ENCODE measurements at places on chromosomes 2 and 18.

DNA sequence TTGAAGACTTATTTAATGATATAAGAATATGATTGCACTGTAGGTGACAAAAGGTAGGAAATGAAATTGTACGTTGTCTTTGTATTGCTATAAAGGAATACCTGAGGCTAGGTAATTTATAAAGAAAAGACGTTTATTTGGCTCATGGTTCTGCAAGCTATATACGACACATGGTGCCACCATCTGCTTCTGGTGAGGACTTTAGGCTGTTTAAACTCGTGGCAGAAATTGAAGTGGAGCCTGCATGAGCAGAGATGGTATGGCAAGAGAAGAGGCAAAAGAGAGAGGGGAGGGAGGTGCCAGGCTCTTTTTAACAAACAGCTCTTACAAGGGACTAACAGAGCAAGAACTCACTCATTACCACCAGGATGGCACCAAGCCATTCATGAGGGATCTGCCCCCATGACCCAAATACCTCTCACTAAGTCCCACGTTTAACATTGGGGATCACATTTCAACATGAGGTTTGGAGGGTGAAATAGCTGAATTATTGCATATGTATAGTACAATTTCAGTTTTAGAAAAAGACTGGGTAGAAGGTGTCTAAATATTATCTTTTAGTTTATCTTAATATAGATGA lies 86.8 kb downstream of the GULP1 start:
- DNase-seq, result peak; percentile 66

- DNase-seq, result no peak
These were observed 7.1 kb upstream of the STAMBP start for GRCh38 chr2:73821669-73822068.

DNA sequence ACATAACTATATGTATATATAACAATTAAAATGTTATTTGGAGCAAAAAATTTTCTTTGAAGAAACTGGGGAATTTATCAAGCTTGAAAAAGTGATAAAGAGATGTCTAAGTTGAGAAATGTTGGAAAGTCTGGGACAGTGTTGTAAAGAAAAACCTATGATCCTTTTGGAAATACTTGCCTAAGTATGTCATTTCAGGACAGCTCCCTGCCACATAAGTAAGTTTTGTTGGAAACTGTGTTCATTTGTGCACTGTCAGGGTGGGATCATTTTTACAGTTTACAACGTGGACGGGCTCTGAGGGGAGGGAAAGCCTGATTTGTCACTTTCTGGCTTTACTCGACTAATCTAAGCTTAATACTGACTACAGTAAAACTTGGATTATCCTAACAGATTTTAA lies 10.4 kb upstream of the COL3A1 start:
- no peak for DNase-seq

- no peak for DNase-seq
These were observed 18.4 kb downstream of the NAPG start for GRCh38 chr18:10544093-10544748.

GRCh38 chr2:74149570-74150319 lies 2.0 kb upstream of the BOLA3 start:
- no peak for DNase-seq

DNA sequence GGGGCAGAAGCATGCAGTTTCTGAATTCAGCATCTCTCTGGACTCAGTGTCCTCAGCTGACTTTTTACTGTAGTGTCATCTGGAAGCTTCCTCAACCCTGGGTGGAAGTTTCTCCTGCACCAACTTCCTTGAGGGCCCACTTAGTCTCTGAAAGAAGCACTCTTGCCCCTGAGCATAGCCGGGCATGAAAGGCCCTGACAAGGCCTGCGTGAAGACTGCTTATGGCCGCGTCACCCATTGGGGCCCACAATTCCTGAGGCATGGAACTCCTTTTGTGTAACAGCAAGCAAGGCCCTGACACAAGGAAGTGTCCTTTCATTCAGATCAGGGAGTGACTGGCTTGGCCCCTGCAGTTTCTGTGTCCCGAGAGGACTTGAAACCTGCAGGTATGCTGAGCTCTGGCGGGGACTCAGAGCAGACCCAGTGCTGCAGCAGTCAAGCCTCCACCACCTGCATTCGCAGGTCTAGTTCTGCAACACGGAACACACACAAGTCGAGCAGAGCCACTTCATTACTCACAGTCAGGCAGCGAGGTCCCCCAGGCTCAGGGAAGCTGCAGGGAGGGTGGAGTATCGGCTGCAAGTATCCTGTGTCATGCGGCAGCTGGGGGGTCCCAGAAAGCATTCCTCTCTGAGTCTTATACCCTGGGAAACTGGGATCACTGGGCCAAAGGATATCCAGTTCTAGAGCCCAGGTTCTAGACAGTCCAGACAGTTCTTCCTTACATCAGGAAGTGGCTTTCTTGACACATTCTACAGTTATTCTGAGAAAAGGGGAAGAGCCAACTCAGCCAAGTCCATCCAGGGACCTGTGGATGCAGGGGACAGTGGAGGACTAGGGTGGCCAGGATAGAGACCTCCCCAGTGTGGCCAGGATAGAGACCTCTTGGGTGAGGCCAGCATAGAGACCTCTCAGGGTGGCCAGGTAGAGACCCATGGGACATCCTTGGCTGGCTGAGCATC lies 35.6 kb upstream of the PRLH start:
- DNase-seq, result no peak

DNA sequence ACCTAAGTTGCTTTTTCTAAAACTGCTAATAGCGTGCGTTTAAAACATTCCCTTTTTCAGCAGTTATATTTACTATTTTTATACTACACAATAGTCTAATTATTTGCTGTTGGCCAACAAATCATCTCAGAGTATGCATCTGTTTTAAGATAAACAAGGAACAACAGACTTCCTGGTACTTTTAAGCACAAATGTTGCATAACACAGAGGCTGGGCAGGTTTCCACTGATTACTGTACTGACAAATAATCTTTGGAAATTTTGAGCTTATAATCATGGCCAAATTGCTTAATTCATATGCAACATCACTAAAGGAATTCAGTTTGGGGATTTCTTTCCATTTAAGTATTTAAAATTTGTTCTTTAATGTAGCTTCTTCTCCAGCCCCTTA lies 737.4 kb upstream of the SALL3 start:
- no peak for DNase-seq

DNA sequence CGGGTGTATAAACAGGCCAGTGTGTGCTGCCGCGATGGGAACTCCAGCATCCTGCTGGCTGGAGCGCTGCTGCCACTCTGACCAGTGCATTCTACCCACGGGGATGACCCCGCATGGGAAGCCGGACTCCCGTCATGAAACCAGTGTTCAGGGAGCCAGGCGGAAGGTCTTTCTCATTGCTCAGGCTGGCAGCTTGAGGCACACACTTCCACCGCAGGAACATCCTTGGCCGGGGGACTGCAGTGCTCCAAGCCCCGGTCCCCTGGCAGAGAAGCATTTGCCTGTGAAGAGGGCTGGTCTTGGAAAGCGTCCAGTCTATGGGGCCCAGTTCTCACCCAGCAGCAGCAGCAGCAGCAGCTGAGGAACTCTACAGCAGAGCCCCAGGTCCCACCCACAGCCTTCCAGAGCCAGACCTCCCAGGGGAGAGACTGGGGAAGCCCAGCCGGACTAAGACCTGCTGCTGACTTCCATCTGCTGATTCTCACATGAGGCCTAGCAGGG lies 235.9 kb downstream of the KLHL29 start:
- DNase-seq, result peak; percentile 61

GRCh38 chr2:20018601-20019152 lies 6.2 kb upstream of the MATN3 start:
- DNase-seq, result no peak

GRCh38 chr2:98394595-98395153 lies 48.4 kb downstream of the CNGA3 start:
- DNase-seq, result no peak

DNA sequence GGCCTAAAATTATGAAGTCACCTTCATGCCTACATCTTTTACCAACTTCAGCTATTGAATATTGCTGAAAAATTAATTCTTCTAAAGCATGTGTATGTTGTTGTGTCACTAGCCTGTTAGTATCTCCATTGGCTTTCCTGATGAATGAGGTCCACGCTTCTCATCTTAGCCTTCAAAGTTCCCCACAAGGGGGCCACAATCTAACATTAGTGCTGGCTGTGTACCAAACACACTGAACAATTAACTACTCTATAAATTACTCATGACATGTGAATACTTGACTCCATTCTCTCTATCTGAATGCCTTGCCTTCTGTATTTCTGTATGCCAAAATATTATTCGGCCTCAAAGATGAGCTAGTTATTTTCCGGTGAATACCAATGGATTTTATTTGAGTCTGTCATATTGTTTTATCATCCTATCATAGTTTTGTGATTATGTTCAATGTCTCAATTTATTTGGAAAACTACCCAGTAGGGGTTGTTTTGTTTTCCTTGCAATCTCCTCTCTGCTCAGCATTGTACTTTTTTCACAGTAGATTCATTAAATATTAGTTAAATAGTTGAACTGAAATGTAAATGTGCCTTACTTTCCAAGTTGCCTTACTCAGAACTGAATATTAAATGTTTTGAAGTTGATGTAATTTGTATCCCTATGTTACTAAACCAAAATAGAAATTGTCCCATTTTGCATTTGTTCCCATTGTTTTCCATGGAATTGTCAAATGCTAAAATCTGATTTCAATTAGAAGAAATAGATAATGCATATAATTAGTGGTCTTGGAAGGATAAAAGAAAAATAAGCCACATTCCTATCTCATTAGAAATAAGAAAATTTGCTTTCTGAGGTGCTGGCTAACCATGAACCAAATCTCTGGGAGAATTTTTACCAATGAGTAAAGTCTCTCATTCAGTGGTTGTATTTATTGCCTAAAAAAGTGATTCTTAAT lies 208.4 kb upstream of the COL3A1 start:
- DNase-seq, result peak; percentile 57

GRCh38 chr18:38250971-38251370 lies 685.4 kb upstream of the CELF4 start:
- DNase-seq, result no peak

- no peak for DNase-seq
These were observed 99.7 kb upstream of the CRIM1 start for GRCh38 chr2:36255863-36256262.

- DNase-seq, result no peak
These were observed 739.3 kb upstream of the GCFC2 start for GRCh38 chr2:76450024-76450475.

GRCh38 chr2:9710311-9710710 lies 79.5 kb upstream of the YWHAQ start:
- DNase-seq, result no peak

DNA sequence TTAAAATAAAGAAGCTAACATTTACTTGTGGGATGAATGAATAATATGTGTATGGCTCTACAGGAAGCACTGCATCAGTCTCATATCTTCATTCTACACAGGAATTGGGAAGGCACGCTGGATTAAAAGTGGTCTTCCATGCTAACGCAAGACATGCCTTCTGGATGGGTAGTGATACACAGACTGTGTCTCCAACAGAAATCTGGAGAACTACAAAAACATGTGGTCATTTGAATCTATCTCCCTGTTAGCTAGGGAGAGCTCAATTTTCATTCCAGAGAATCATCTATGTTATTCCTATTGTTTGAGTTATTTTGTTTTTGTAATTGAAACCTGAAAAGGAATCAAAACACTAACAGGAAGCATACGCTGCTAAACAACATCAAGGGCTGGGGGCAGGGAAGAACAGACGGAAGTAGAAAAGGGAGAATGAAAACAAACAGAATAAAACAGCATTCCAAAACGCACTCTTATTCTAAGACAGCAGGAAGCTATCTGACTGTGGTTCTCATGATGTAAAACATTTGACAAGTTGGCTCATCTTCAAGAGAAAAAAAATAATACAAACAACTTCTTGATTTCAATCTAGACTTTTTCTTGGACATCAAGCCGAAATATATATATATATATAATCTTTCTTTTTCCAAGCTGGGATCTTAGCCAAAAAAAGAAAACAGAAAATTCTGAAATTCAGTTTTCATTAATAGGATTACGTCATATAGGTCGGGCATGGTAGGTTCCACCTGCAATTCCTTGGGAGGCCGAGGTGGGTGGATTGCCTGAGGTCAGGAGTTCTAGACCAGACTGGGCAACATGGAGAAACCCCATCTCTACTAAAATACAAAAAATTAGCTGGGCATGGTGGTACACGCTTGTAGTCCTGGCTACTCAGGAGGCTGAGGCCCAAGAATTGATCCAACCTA lies 31.5 kb upstream of the ASNSD1 start:
- DNase-seq, result no peak

DNA sequence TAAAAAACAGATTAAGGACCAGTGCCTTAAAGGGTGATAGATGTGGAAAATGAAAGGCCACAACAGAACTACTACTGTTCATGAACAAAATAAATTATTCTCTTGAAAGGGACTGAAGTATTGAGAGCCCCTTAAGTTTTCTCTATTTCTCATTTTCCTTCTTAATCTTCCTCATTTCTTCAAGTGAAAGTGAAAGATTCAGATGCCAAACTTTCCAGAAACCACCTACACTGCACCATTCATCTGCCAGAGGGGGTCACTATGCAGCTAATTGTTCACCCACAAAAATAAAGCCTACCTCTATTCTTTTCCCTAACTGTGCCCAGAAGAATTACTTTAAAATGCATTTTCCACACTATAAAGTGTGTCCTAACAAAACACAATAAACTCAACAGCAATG lies 140.1 kb downstream of the NR4A2 start:
- DNase-seq, result no peak

DNA sequence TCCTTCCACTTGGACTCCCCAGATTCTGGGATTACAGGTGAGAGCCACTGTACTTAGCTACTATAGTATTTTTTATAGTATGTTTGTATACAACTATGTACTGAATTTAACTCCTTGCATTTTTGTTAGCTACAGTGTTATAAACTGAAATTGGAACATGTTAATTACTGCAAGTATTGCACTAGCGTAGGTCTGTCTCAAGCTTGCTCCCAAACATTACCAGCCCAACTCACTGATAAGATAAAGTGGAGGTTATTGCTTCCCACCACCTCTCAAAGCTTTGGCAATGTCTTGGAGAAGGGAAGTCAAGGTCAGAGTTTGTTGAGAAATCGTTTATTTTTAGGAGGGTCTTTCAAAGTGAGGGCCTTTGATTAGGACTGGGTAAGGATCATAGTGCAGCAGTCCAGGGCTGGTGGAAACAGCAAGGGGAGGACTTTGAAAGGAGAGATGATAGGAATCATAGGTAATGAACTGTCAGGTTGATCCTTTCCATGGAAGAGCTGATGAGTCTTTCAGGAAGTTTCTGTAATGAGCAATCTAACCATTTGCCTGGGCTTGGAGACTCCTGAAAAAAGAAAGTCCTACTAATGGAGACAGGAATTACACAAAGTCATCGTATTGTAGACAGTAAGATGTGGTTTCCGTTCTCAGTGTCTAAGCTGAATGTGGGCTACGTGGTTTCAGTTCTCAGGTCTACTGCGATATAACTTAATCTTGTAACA lies 257.1 kb downstream of the MYO3B start:
- no peak for DNase-seq

- DNase-seq, result no peak
These were observed 451.6 kb upstream of the SALL3 start for GRCh38 chr18:78527984-78528383.

DNA sequence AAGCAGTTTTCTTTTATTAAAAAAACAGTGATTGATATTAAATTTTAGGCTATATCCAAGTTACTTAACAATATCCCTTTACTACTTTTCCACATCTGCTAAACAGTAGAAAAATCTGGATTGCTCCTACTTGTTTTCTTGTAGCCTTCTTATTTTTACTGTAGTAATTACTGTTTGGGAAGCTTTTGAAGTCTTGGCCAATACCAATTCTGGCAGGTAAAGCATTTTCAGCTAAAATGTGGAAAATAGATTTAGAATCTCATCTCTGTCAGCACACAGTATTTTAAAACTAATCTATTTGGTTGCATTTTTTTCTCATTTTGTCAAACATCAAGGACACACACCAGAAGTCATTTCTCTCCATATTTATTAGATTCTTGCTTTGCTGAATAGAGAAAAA lies 1485.7 kb upstream of the PIK3C3 start:
- DNase-seq, result no peak

- DNase-seq, result no peak
These were observed 41.6 kb downstream of the FBXO48 start for GRCh38 chr2:68425503-68425902.

Measured in NCI-H446 (cell line).